ENCODE measurements at places on chromosomes 6 and 20.

- H3K27ac ChIP-seq: no peak overlapping the region
- no peak for DNase-seq
- H3K4me1 ChIP-seq: no peaks in the 10 kb centered on the region
- H3K36me3 ChIP-seq: no peaks in the 10 kb centered on the region
Observed at GRCh38 chr20:19783966-19784401, 25.9 kb downstream of the RIN2 start.

DNA sequence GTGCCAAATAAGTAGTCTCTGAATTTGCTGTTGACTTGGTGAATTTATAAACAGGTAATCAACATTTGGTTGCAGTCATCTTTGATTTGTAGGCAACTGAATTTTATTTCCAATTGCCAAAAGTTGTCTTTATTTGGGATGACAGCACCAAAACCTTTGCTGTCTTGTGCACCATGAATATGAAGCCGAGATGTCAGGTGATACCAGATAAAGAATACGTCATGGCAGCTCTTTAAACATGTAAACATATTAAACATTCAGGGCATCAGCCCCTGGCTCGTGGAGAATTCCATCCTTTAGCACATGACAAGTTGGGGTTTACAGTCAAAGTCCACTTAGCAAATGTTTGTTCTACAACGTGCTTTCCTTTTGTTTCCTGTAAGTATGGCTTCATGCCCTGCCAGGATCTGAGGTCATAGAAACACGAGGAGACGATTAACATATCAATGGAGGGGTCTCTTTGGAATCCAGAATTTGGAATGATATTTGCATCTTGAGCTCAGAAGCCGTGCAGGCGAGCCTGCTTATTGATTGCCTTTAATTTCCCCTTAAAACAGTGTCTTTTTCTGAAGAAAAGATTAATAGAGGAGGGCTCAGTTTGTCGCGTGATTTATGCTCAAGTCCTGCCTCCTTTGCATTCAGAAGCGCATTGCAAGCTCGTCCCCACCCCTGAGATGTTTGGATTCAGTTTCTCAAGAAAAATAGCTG is 170.2 kb upstream of the ZNF217 start:
- no peaks in the 10 kb centered on the region for H3K36me3 ChIP-seq
- DNase-seq: no peak
- no peak overlapping the region for H3K4me3 ChIP-seq
- peaks cover 12% of the 10 kb centered on the region for H3K4me1 ChIP-seq
- H3K27me3 ChIP-seq: no peaks in the 10 kb centered on the region
- peak overlapping the region; percentile 28 for H3K27ac ChIP-seq

GRCh38 chr6:53360093-53360912 is 11.6 kb upstream of the ELOVL5 start:
- no peaks in the 10 kb centered on the region for H3K36me3 ChIP-seq
- peak overlapping the region; percentile 97 for H3K27ac ChIP-seq
- H3K4me3 ChIP-seq: peak overlapping the region; percentile 92
- no peaks in the 10 kb centered on the region for H3K27me3 ChIP-seq
- peaks cover 54% of the 10 kb centered on the region for H3K4me1 ChIP-seq
- no peak for DNase-seq

GRCh38 chr6:127539272-127539671 is 20.1 kb upstream of the MTCL3 start:
- no peaks in the 10 kb centered on the region for H3K4me1 ChIP-seq
- no peak overlapping the region for H3K27ac ChIP-seq
- DNase-seq: no peak
- peaks cover 21% of the 10 kb centered on the region for H3K27me3 ChIP-seq
- H3K36me3 ChIP-seq: no peaks in the 10 kb centered on the region

DNA sequence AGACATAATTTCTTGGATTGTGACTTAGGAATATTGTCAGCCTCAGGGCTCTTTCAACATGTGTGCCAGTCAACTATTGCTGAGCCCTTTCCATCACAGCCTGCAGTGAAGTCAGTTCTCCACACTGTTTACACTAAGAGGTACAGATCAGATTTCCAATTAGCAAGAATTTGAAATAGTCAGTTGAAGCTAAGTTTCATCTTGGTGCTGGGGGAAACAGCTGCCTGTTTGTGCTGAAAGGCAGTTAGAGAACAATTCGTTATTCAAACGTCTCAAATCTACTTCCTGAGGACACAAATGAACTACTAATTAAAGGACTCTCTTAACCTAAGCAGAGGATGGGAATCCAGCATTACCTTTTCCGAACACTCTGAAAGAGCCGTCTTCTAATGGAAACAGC is 25.9 kb downstream of the ADGRF1 start:
- H3K36me3 ChIP-seq: no peaks in the 10 kb centered on the region
- peaks cover 14% of the 10 kb centered on the region for H3K27me3 ChIP-seq
- no peak overlapping the region for H3K27ac ChIP-seq
- H3K4me3 ChIP-seq: no peak overlapping the region
- no peak for DNase-seq
- H3K4me1 ChIP-seq: no peaks in the 10 kb centered on the region

DNA sequence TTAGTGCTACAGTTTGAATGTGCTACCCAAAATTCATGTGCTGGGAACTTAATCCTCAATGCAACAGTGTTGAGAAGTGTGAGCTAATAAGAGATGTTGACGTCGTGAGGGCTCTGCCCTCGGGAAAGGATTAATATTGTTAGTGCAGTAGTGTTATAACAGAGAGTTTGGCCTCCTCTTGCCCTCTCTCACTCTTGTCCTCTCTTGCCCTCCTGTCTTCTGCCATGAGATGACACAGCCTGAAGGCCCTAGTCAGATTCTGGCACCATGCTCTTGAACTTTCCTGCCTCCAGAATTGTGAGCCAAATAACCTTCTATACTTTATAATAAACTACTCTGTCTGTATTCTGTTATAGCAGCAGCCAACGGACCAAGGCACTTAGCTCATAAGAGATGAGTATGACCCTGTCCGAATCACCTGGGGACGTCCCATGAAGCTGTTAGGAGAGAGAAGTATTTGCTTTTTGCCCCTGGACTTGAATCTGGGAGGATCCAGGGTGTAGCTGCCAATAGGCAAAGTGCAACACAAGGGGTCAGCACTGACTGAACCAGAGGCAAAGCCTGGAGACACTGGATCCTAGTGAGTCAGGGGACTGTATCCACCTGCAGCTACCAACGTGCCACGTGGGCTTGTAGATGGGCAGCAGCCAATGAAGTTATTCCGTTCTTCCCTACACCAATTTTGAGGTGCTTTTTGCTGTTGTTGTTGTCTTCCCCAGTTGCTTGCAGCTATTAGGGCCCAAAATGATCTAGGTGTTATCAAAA is 233.7 kb downstream of the THBS2 start:
- peaks cover 30% of the 10 kb centered on the region for H3K27me3 ChIP-seq
- H3K4me3 ChIP-seq: no peak overlapping the region
- DNase-seq: no peak
- no peak overlapping the region for H3K27ac ChIP-seq
- peaks cover 13% of the 10 kb centered on the region for H3K36me3 ChIP-seq

DNA sequence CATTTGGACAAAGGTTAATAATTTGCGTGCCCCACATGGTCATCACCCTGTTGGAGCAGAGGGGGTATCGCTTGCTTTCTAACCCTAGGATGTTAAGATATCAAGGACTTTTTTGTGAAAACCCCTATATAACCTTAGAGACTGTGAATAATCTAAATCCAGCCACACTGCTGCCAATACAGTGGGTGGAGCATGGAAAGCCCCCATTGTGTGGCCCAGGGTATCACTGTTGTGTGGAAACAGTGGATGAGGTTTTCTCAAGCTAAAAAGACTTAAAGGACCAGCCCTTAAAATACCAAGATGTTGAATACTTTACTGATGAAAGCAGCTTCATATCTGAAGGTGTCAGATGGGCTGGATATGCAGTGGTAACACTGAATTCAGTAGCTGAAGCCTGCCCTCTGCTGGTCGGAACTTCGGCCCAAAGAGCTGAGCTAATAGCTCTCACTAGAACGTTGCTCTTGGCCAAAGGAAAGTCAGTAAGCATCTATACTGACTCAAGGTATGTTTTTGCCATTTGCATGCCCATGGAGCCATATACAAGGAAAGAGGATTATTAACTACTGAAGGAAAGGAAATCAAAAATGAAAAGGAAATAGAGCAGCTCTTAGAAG is 695.2 kb downstream of the PHF3 start:
- H3K4me1 ChIP-seq: no peaks in the 10 kb centered on the region
- H3K4me3 ChIP-seq: no peak overlapping the region
- no peak for DNase-seq
- no peak overlapping the region for H3K27ac ChIP-seq
- H3K36me3 ChIP-seq: no peaks in the 10 kb centered on the region

- H3K4me1 ChIP-seq: no peaks in the 10 kb centered on the region
- H3K27ac ChIP-seq: no peak overlapping the region
- H3K4me3 ChIP-seq: no peak overlapping the region
- no peak for DNase-seq
- no peaks in the 10 kb centered on the region for H3K36me3 ChIP-seq
Observed at GRCh38 chr6:10202581-10202980, 212.3 kb downstream of the TFAP2A start.

DNA sequence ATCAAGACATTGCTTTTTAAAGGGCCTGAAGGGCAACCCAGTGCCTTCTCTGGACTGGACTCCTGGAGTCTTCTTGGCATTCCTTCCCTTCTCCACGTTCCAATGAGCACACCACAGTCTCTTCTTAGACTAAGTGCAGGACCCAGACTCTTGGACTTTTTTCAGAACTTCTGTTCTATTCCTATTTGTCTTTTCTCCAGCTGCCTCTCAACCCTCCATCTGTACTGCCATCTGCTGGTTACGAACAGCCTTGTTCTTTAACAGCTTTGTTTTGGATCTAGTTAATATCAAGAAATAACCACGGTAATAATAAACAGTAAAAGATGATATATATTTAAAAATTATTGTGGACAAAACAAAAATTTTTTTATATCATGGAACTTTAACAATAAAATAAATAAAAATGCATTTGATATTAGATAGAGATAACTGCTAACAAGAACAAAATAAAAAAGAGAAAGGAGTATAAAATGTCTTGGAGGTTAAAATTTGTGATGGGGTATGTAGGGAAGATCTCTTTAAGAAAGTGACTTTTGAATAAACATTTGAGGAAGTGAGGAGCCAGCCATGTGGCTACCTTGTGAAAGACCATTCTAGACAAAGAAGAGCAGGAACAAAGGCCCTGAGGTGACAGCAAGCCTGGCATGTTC is 105.1 kb upstream of the HCRTR2 start:
- no peaks in the 10 kb centered on the region for H3K36me3 ChIP-seq
- H3K27me3 ChIP-seq: no peaks in the 10 kb centered on the region
- H3K4me3 ChIP-seq: no peak overlapping the region
- no peak for DNase-seq
- no peak overlapping the region for H3K27ac ChIP-seq

GRCh38 chr6:81856872-81857271 is 104.4 kb upstream of the TENT5A start:
- no peaks in the 10 kb centered on the region for H3K27me3 ChIP-seq
- H3K4me3 ChIP-seq: no peak overlapping the region
- no peak for DNase-seq

Data from naive thymus-derived CD8-positive, alpha-beta T cell (primary cell).